ENCODE measurements at places on chromosomes 1 and 21.

GRCh38 chr1:87305762-87306161 lies 22.9 kb upstream of the LMO4 start:
- no peak for DNase-seq

DNA sequence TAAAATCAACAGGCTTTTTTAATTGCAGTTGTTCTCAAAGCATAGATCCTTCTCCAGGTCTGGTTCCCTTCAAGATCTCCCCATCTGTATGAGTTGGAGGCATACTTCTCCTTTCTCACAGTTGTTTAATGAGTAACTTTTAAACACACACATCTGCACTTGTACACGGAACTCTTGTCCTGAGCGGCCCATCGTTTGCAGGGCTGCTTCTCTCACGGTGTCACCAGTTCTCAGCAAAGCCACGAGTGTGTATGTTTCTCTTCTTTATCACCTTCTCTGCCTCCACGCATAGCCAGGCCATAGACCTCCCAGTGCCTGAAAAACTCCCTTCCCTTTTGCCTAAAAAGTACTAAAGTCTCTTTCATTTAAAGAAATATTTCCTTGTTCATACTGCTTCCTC lies 68.7 kb upstream of the ROR1 start:
- no peak for DNase-seq

- no peak for DNase-seq
Observed at GRCh38 chr1:54304518-54304917, 101.7 kb downstream of the SSBP3 start.

- DNase-seq = no peak
Observed at GRCh38 chr1:229344139-229344538, 1.3 kb upstream of the CCSAP start.

- DNase-seq = no peak
Observed at GRCh38 chr1:99643021-99643779, 2.7 kb upstream of the PALMD start.

DNA sequence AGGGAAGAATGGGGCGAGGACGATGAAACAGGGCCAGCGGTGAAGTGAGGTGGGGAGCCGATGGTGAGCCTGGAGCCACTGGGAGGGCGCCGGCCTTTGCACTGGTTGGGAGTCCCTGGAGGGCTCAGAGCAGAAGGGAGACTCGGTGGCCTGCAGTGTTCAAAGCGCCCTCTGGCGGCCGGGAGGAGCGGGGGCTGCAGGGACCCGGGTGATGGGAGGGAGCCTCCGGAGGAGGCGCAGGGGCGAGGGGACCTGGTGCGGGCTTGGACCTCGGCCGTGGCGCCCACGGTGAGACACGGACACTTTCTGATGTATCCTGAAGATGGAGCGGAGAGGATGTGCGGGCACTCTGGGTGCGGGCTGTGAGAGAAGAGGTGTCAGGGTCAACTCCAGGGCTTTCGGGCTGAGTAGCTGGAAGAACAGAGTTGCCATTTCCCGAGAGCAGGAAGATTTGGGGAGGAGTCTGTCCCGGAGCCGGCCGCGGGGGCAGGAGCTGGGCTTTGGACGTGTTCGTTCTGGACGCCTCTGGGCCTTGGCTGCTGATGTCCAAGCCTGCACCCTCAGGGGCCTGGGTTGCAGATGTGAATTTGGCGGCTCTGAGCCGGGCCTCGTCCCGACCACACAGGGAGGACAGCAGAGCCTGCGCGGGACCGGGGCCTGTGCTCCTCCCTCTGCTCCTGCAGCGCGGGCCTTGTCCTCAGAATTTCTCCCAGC lies 29.7 kb downstream of the HEYL start:
- peak; percentile 85 for DNase-seq

DNA sequence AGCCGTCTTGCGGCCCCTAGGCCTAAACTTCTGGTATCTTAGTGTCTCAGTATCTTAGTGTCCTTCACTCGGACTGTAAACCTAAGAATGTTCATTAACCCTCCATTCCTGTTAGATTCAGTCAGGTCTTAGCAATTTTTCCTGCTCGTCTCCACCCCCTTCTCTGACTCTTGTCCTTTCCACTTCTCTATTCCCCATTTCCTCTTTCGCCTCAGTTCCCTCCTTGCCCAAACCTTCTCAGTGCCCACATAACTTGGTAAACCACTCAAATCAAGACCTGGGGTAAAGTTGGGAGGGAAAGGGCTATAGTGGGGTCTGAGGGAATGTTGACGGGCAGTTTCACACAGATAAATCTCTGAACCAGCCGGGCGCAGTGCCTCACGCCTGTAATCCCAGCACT lies 726 bp upstream of the FCER1G start:
- no peak for DNase-seq

DNA sequence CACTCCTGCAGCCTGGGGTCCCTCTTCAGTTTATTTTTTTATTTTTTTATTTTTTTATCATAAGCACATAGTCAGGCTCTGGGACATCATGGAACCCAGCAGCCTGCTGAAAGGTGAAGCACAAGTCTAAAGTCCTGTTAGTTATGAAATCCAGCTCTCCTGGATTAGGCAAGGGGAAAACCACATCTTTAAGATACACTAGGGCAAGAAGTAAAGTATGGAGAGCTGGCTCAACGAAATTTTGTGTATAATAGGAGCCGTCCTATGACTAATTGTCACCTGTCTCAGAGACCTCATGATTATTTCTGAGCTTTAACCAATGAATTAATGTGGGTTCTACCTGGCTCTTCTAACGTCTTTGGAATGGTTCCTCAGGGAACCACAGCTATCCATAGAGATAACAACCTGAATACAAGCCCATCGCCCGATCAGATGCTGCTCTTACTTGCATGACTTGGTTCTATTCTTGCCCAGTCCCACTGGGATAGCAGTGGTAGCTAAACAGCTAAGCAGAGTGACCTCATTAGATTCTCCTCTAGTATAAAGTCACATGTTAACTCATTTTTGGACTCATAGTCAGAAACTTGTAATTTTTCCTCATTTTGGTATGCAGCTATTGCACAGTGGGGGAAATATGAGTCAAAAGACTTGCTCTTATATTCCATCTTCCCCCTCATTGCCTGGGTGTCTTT lies 122.7 kb downstream of the LMO4 start:
- no peak for DNase-seq

GRCh38 chr1:197807739-197808453 lies 32.6 kb upstream of the DENND1B start:
- no peak for DNase-seq

- no peak for DNase-seq
Observed at GRCh38 chr1:93525431-93525830, 77.5 kb downstream of the FNBP1L start.

DNA sequence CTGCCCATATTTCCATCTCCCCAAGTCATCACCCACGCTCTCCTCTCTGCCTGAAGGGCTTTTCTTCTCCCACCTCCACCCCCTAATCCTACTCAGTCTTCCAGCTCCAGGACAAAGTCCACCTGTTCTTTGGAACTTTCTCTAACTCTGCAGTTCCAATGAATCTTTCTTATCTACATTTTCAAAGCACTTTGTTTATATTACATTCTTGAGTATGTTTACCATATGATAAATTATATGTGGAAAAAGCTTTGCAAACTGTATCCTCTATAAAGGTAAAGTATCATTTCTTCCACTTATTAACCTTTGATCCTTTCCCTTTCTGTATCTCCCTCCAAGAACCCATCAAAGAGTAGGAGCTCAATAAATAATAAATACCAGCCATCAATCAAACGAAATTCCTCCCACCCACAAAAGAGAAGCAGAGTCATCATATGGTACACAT lies 39.7 kb downstream of the TTC13 start:
- DNase-seq = no peak

DNA sequence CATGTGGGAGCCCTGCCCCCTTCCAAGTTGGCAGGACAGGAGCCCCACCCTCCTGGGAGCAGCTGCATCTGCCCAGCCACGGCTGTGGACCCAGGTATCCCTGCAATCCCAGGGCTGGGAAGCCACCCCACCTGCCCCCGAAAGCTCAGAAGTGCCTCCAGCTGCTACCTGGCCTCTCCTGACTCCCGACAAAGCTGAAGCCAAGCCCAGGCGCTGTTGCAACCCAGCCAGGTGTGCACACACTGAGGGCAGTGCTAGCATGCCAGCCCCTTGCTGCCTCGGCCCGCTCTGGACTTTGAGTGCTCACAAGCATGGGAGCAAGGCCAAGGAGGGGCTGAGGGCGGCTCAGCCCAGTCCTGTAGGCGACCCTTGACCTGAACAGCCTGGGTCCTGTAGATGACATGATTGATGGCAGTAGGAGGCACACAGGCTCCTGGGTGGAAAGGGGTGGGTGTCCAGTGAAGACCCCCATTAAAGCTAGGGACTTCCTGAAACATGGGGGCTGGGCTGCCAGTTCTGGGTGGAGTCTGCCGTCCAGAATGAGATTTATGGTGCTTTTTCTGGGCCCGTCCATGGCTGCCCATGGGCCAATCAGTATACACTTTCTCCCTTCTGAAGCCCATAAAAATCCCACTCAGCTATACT lies 2.8 kb upstream of the SSU72 start:
- DNase-seq = no peak

DNA sequence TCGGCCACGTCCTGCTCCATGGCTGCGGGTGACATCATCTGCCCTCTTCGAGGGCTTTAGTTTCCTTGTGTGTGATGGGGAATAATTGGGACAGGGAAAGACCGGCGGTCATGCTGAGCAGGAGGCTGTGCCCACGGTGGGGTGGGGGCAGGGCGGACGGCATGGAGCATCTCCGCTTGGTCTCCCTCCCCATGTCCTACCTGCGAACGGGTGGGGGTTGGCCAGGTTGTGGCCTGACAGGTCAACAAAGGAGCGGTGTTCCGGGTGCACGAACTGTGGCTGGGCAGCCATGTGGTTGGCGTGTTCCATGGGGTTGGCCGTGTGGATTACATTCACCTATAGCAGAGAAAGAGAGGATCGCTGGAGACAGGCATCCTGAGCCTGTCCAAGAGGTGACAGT lies 80.0 kb downstream of the PIK3CD start:
- no peak for DNase-seq

- no peak for DNase-seq
Observed at GRCh38 chr1:19647643-19648042, 3.5 kb downstream of the NBL1 start.
